ENCODE measurements at places on chromosomes 1 and 21. TPM values are rescaled to one million over a fixed set of nuclear protein-coding genes. Genes with fewer than 3 reads are reported as not detected.

DNA sequence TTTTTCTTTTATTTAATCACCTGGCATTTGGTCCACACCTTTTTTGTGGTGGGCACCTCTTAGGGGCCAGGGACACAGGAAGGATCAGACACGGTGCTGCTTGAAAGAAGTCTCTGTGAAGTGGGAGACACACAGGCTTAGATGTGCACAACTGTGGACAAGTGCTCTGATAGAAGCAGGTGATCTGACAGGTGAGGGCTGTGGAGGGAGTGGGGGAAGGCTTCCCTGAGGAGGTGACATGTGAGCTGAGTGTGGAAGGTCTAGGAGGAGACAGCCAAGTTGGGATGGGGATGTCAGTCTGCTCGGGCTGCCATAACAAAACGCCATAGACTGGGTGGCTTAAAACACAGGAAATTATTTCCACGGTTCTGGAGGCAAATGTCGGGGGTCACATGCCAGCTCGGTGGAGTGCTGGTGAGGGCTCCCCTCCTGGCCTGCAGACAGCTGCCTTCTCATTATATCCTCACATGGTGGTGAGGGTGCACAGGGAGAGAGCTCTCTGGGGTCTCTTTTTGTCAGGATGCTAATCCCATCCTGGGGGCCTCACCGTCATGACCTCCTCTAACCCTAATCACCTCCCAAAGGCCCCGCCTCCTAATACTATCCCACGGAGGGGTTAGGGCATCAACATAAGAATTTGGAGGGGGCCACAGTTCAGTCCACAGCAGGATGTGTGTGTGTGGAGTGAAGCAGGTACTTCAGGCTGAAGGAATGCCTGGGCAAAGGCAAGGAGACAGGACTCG lies 5.2 kb upstream of the KIAA1614 start:
- no peak for DNase-seq

The CLEC20A gene
- total RNA-seq: not detected

DNA sequence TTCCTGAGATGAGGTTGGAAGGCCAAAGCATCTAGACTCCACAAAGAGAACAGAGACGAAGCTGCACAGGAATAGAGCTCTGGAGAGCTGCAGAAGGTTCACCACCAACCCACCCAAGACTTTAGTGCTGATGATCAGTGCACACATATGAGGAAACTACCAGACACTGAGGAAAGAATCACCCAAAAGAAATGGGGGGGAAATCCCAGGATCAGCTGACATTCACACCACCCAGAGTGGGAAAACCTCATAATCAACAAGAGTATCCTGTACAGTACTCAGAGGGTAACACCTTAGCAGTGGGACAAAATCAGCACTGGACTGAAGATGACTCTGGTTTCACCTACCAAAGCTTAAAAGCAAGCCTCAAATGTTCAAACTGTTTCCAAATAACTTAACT lies 36.4 kb downstream of the DENND1B start:
- DNase-seq: no peak

The CDC7 gene
- 26.7 TPM for total RNA-seq

The SF3B4 gene
- 84.3 TPM for total RNA-seq

DNA sequence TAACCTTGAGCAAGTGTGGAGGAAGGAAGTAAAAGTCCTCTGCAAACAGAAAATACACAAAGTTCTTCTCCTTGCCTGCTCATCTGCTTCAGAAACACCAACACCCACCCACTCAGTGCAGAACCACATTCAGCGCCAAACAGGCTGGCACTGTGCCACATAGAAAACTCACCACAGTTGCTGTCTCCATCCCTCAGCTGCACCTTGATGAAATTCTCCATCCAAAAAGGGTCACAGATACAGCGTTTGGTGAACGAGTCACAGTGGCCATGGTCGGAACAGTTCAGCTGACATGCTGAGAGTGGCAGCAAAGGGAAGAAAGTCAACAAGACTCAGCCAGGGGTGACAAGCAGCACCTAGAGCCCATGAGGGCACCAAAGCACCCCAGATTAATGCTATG lies 114.5 kb downstream of the KIAA0319L start:
- no peak for DNase-seq

The TEKT2 gene
- not detected for total RNA-seq
